ENCODE measurements at places on chromosomes 3 and 15.

GRCh38 chr3:33119891-33120290, 6.1 kb downstream of the CRTAP start:
- no peak for DNase-seq

DNA sequence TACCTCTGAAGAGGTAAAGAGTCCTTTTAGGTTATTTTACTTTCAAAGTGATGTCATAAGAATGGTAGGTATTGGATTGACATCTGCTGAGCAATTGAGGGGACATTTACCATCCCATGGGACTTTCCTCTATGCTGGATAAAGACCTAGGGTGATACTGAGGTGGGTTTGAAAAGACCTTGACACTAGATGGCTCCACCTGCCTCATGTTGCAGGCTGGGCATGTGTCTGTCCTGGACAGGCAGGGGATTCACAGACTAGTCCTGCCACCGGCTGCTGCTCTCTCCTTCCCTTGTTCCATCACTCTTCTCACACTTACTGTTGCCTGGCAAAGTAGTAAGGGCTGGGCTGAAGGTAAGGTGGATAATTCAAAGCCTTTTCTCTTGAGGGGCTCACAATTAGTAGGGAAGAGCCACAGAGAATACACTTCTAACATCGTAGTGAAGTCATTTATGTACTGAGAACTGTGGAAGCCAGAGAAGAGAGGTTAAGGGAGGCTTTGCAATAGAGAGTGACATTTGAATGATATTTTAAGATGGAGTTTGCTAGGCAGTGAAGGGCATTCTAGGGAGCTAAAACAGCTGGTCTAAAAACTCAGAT, 27.7 kb downstream of the TRAK1 start:
- peak; percentile 67 for DNase-seq

GRCh38 chr15:81301815-81302399, 22.0 kb downstream of the STARD5 start:
- no peak for DNase-seq

DNA sequence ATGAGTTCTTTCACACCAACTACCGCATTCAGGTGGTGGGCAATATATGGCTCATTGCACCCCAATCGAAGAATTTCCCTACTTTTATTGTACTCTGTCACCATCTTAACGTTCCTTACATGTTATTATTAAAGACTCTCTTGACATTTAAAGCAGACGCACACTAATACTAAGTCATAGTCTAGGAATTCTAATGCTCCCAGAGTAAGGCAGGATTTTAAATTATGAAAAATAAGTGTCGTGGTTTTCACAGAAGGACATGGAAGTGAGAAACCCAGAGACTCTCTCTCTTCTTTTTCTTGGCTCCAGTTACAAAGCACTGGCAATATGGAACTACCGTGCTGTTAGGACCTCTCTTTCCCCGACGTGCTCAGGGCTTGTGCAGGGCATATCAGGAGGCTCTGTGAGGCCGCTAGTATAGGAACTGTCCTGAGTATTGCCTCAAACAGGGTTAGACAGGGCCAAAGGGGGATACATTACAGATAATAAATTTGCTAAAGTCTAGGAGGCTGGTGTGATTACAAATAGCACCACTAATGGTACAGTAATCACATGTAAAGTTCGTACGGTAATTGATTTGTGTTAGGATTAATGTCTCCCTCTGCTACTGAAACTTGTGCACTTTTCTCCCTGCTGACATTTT, 590.8 kb downstream of the FOXP1 start:
- no peak for DNase-seq

DNA sequence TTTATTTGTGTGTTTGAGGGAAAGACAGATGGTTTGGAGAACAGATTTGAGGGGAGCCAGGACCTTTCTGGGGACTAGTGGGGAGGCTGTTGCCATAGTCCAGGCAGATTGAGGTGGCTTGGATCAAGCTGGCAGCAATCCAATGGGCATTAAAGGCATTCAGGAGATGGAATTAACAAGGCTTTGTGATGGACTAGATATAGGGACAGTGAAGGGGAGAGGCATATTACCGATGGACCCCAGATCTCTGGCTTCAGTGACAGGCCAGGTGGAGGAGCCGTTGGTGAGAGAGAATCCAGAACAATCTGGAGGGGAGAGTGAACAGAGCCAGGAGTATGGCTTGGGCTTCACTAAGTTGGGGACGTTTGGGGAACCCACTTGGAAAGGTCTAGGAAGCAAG, 124.8 kb downstream of the EEFSEC start:
- DNase-seq: no peak

- DNase-seq: no peak
These were observed 92.1 kb downstream of the DTWD1 start for GRCh38 chr15:49712846-49713450.

DNA sequence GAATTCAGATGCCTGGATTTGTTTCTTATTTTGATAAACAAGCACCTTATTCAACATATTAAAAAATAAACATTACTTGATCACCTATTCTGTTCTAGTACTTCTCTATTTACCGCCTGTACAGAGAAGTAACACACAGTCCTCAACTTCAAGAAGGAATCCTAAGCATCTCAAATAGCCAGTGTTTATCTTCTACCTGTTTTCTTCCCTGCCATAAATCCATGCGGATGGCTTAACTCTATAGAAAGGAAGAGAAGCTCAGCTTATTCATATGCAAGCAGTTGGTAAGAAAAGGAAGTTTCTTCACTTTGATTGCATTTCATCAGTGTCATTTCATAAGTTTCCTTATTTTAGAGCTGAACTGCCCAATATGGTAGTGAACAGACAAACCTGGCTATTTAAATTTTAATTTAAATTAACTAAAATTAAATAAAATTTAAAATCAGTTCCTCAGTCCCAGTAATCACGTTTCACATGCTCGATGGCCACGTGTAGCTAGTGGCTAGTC, 210.0 kb upstream of the PEX5L start:
- no peak for DNase-seq

DNA sequence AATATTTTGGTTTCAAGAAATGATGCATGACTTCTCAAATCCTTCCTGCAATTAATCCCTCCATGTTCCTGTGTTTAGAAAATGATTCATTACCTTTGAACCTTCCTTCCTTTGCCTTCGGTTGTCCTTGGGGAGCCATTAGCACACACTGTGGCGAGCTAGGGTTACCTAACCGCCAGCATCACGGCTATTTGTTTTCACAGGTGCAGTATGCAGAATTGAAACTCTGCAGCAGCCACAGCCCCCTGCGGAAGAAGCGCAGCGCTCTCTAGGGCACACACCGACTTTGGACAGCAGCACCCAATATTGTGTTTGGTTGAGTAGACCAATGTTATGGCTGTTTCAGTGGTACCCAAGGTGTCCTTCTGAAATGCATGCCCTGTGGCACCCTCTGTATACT, 247.4 kb downstream of the MCTP2 start:
- no peak for DNase-seq

GRCh38 chr15:63069616-63070090, 27.1 kb downstream of the TPM1 start:
- DNase-seq: no peak

DNA sequence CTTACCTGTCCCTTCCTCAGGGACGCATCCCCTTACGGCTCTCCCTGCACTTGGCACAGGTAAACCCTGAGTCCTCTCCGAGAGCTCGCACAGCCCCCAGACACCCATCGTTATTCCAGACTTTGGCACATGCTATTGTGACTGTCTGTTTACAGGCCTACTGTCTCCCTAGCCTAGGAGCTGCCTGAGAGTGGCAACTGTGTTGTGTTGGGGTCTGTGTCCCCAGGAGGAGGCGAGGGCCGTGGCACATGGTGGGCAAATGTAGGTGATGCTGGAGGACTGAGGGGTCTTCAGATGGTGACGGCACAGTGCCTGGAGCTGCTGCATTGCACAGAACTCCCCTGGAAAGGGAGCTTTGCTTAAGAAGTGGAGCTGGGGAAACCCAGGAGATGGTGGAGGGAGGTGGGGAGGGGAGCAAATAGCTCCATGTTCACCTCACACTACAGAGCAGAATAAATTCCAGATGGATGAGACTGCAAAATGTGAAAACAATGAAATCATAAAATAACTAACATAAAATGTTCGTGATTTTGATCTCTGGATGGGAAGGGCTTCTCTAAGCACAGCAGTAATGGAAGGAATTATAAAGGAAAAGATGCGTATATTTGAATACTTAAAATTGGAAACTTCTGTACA, 96.5 kb downstream of the SMAD6 start:
- no peak for DNase-seq

DNA sequence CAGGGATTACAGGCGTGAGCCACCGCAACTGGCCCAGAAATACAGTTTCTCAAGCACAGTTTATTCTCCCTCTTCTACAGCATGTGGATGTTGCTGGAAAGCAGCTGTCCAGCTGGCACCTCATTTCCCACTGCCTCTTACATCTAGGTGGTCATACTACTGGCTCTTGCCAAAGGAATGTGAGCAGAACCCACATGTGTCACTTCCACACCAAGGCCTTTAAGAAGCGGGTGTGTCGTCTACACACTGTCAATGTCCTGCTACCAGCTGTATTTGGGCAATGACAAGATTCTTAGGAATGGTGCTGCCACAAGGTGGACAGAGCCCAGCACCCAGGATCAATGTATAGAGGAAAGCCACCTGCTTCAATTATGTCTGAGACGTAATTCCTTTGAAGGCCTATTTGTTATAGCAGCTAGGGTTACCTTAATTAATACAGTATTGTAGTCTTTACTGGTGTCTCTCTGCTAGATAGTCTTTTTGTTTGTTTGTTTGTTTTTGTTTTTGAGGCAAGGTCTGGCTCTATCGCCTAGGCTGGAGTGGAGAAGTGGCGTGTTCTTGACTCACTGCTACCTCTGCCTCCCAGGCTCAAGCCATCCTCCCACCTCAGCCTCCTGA, 15.1 kb upstream of the RAB7A start:
- no peak for DNase-seq

All from HEK293T (cell line).